Stimulated activated CD4-positive, alpha-beta T cell treated with anti-CD3 and anti-CD28 coated beads, Interleukin-15, amount 100 ng/mL, for 48 hours (primary cell): ENCODE measurements at places on chromosomes 6 and 20.

DNA sequence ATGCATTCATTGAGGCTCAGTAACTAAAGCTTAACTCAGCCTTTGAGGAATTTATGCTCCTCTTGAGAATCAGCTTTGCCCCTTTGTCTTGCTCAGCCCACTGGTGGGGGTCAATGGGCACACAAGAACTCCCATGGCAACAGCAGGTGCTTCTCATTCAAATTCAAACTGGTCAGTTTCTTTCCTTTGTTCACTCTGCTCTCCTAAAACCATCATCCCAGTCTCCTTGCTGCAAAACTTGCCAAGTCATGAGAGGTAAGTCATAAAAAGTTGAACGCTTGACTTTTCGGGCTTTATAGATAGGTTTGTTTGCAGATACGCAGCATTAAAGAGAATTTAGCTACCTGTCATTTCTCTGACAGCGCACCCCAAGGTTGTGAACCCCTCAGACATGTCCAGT is 146.8 kb downstream of the TFAP2A start:
- no peak for DNase-seq

DNA sequence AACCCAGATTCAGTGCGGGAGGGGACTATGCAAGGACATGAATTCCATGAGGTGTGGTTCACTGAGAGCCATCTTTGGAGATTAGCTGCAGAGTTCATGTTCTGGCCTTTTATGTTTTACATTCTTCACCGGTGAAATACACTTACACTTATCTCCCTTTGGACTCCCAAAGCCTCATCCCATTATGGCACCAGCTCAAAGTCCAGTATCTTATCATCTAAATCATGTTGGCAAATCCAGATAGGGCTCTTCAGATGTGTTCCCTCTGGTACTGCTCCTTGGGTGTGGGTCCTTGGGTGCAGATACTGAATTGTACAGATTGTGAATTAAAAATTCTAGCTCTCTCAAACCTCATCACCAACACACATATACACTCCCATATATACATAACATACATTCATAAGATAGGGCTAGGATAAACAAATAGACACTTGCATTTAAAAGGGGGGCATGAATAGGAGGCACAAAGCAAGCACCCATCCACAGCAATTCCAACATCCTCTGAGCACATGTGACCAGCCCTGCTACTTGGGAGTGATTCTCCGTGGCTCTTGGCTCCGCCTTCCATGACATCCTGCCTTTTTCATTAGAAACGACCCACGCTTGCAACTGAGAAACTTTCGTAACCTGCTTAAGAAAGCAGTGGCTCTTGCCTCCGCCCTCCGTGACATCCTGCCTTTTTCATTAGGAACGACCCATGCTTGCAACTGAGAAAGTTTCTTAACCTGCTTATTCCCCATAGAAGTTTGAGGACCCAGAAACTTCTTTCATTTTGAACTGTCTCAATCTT is 53.6 kb upstream of the LRRC1 start:
- DNase-seq = peak; percentile 16

- no peak for DNase-seq
Observed at GRCh38 chr6:127484212-127484863, 25.1 kb upstream of the KIAA0408 start.

GRCh38 chr20:53048387-53048786 is 76.2 kb downstream of the TSHZ2 start:
- DNase-seq = no peak

DNA sequence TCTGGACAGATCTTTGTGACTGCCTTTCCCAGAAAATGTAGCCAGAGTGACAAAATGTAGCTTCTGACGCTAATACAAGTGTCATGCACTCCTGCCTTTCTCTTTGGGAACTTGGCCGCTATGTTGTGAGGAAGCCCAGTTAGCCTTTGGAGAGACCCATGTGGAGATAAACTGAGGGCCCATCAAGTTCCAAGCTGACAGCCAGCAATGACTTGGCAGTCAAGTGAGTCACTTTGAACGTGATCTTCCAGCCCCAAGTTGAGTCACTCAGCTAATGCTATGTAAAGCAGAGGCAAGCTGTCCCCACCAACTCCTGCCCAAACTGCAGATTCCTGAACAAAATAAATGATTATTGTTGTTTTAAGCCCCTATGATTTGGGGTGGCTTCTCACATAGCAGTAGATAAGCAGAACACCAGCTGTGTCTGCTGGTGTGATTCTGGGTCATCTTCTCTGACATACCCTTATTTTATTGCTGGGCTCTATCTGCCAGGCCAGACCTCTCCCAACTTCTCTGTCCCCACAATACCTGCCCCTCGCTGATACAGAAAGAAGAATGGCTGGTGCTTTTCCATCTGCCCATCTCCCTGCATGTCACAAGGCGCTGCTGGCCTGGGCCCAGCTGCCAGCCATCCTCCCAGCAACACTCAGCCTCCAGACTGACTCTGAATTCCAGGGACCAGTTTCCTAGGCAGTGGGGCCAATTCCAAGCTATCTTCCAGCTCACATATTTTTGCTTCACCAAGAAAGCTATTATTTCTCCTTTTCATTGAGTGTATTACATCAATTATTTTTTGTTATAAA is 274.8 kb downstream of the LRFN2 start:
- no peak for DNase-seq

- no peak for DNase-seq
Observed at GRCh38 chr6:168282985-168283685, 36.4 kb downstream of the DACT2 start.

- DNase-seq = peak; percentile 58
Observed at GRCh38 chr20:46994341-46994740, 99.7 kb downstream of the EYA2 start.

GRCh38 chr20:33005908-33006775 is 1.4 kb upstream of the BPIFB2 start:
- DNase-seq = no peak

- no peak for DNase-seq
Observed at GRCh38 chr6:107108201-107108890, 7.0 kb downstream of the BEND3 start.

- DNase-seq = no peak
Observed at GRCh38 chr6:52503323-52503747, 73.5 kb downstream of the TRAM2 start.

GRCh38 chr20:57870597-57871236 is 160.9 kb upstream of the PMEPA1 start:
- DNase-seq = no peak

DNA sequence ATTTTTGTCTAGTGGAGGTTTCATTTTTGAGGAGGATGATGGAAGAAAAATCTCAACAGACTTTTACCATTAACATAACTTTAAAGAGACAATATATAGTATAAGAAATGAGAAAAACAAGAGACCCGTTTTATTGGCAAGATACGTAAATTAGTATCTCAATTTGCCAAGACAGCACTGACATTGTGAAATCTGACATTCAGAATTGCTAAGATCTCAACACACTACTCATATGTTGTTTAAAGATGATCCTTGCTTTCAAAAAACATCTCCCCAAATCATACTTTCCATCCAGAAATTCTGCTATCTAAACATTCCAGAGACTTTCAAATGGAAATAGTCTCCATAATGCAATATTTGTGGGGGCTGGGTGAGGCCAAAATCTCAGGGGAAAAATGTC is 220.9 kb upstream of the CEP162 start:
- DNase-seq = no peak

DNA sequence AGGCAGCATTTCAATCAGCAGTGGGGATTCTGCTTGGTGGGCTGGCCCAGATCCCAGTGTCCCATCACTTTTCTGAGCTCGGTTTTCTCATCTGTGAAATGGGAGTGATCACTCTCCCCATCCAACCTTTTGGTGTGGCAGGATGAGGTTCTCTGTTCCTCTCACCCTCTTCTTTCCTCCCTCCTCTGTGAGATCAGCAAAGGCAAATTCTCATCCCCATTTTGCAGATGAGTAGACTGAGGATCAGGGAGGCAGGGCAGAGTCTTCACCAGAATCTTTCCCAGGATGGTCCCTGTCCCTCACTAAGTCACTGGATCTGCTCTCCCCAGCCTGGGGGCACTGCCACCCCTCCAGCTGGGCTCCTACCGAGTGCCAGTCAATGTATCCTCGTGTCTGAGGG is 60.6 kb upstream of the SLC32A1 start:
- no peak for DNase-seq

DNA sequence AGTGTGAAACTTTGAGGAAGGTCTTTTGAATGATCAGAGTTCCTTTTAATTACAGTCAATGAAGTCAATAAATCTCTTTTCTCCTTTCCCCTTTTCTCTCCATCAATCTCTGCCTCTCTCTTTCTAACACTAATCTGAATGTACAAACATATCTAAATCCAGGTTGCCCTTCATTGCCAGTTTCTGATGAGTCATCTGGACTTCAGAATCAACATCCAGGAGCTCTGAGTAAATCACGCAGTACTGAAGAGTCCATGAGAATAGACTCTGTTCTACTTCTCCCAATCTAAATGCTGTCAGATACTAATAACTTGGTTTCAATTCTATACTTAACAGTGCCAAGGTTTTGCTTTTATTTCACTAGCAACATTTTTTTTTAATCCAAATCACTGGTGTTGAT is 238.7 kb upstream of the THEMIS start:
- DNase-seq = no peak

- no peak for DNase-seq
Observed at GRCh38 chr6:127854009-127854408, 46.8 kb downstream of the THEMIS start.

GRCh38 chr6:70196531-70196930 is 106.4 kb downstream of the COL9A1 start:
- DNase-seq = no peak

- no peak for DNase-seq
Observed at GRCh38 chr6:44621846-44622245, 234.3 kb downstream of the CDC5L start.

- DNase-seq = no peak
Observed at GRCh38 chr20:41352666-41353065, 12.0 kb downstream of the LPIN3 start.

DNA sequence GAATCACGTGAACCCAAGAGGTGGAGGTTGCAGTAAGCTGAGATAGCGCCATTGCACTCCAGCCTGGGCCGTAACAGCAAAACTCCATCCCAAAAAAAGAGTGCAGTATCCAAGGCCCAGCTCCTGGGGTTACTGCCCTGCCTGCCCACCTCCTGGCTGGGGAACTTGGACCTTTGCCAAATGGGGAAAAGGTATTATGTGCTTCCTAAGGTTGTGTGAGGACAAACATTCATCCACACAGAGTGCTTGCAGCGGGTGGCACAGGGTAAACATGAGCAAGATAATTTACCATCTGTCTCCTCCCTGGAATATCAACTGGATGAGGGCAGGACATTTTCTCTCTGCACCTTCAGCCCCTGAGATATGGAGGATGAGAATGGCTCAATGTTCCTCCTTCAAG is 94.9 kb upstream of the POPDC3 start:
- no peak for DNase-seq

- DNase-seq = no peak
Observed at GRCh38 chr6:134394905-134395304, 77.0 kb upstream of the SGK1 start.

- DNase-seq = no peak
Observed at GRCh38 chr6:44011350-44011920, 115.8 kb downstream of the MRPL14 start.

- DNase-seq = no peak
Observed at GRCh38 chr6:16493112-16493511, 254.7 kb downstream of the GMPR start.

GRCh38 chr6:2680264-2680922 is 70.3 kb downstream of the MYLK4 start:
- DNase-seq = no peak

DNA sequence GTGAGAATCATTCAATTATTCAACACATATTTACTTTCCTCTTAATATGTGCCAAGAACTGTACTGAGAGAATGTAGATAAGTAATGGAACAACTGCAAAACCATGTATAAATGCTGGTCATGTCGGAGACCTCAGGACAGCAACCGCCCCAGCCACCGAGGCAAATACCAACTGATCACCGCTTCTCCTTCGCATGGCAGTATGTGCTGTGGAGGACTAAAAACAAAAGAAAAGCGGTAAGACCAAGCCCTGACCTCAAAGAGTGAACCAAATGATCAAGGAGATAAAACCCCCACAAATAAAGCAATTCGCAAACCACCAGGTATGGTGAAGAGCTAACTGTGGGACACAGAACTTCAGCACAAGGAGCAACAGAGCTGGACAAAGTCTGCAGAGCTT is 104.3 kb downstream of the TRERF1 start:
- no peak for DNase-seq

DNA sequence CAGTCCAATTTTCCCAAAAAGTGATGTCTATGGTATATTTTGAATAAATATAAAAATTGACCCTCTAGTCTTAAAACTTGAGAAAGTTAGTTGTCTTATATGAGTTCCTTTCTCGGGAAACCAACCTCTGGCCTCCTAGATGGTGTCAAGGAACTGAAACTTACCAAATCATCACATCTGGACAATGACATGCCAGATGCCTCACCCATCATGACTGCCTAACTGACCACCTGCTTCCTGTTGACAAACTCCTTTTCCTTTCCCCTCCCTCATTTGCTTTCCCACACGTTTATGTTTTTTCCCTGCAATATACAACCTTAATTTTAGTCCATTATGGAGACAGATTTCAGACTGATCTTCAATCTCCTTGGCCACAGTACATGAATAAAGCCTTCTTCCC is 731.0 kb downstream of the EPHA7 start:
- DNase-seq = no peak

- no peak for DNase-seq
Observed at GRCh38 chr20:46129955-46130481, 11.9 kb downstream of the CD40 start.

GRCh38 chr20:50679753-50680104 is 11.6 kb downstream of the RIPOR3 start:
- DNase-seq = no peak

DNA sequence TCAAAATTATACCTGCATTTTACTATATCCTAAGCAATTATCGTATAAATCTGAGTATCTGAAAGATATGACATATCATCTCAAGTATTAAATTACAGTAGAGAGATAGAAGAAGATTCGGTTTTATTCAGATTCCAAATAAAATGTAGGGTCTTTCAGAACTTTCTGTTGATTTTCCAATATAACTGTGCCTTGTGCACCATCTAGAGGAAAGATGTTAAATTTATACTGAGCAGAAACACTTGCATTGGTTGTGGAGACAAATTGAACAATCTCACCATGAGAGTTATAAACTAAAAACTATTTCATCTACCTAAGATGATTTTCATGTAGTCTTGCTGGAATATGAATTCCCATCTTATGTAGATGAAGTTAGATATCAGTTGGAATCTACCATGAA is 26.8 kb upstream of the HSF2 start:
- DNase-seq = no peak

GRCh38 chr6:160388922-160389321 is 40.7 kb downstream of the SLC22A3 start:
- no peak for DNase-seq

- DNase-seq = no peak
Observed at GRCh38 chr6:18603361-18603760, 216.2 kb downstream of the RNF144B start.

- peak; percentile 19 for DNase-seq
Observed at GRCh38 chr6:149065658-149066556, 251.6 kb upstream of the TAB2 start.

GRCh38 chr6:44072959-44073611 is 54.2 kb downstream of the MRPL14 start:
- peak; percentile 79 for DNase-seq
